T-helper 2 cell treated with Interferon-gamma antibody and Interleukin-4, amounts not matched to agents 5 μg/mL and 100 μg/mL, for 36 hours (primary cell): ENCODE measurements at places on chromosomes 16 and 17.

GRCh38 chr17:56309897-56310296 is 156.6 kb downstream of the ANKFN1 start:
- no peak for DNase-seq
- H3K4me3 ChIP-seq: no peak overlapping the region
- H3K27ac ChIP-seq: no peak overlapping the region
- H3K36me3 ChIP-seq: no peaks in the 10 kb centered on the region
- H3K4me1 ChIP-seq: peaks cover 4% of the 10 kb centered on the region

GRCh38 chr16:89243664-89244063 is 26.2 kb downstream of the ZNF778 start:
- peaks cover 6% of the 10 kb centered on the region for H3K4me1 ChIP-seq
- H3K27me3 ChIP-seq: no peaks in the 10 kb centered on the region
- H3K27ac ChIP-seq: no peak overlapping the region
- H3K4me3 ChIP-seq: no peak overlapping the region
- H3K36me3 ChIP-seq: no peaks in the 10 kb centered on the region

DNA sequence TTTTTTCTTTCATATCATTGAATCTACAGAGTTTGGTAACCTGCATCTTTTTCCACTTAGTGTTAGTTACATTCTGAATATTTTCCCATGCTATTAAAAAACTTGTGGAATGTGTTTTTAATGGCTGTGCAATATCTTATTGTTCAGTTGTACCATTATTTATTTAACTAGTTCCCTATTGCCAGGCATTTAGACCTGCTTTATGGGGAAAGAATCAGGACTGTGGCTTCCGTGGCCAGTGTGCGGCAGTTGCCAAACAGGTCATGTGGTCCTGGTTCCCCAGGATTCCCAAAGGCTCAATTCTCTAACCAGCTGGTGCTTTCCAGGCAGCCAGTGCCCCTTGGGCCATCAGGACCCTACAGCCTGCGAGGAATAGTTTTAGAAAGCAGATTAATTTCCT is 30.8 kb downstream of the NDEL1 start:
- peaks cover 36% of the 10 kb centered on the region for H3K36me3 ChIP-seq
- no peaks in the 10 kb centered on the region for H3K27me3 ChIP-seq
- no peaks in the 10 kb centered on the region for H3K4me1 ChIP-seq
- H3K27ac ChIP-seq: no peak overlapping the region

- H3K27ac ChIP-seq: no peak overlapping the region
- no peak for DNase-seq
- H3K4me3 ChIP-seq: no peak overlapping the region
- no peaks in the 10 kb centered on the region for H3K4me1 ChIP-seq
- peaks cover 8% of the 10 kb centered on the region for H3K27me3 ChIP-seq
Measured at GRCh38 chr17:79695797-79696609, 34.7 kb upstream of the ENPP7 start.

DNA sequence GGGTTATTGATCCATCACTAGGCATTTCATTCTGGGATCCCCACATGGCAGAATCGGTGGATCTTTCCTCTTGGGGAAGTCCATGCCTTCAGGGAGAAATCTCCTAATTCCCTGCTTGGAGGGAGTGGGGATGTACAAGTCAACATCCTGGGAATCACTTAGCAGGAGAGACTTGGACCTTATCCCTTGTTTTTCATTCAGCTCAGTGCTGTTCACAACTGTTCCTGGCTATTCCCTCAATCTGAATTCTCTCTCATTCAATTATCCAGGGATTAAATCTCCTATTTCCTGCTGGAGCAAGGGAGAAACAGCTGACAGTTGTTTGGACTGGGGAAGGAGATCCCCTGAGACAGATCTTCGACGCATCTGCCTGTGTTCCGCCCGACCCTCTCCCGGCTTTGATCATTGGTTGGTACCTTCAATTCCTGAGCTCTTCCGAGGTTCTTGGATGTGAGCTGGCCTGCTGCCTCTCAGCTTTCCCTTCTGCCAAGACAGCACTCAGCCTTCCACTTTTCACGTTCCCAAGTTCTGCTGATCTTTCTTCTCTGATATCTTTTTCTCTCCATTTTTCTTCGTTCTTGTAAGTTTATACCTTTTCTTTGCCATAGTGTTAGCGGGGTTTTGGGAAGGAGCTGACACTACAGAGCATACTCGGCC is 115.4 kb upstream of the GNAO1 start:
- H3K27me3 ChIP-seq: no peaks in the 10 kb centered on the region
- H3K27ac ChIP-seq: no peak overlapping the region
- no peaks in the 10 kb centered on the region for H3K36me3 ChIP-seq
- H3K4me3 ChIP-seq: no peak overlapping the region
- DNase-seq: no peak
